ENCODE measurements at places on chromosomes 7 and 10.

DNA sequence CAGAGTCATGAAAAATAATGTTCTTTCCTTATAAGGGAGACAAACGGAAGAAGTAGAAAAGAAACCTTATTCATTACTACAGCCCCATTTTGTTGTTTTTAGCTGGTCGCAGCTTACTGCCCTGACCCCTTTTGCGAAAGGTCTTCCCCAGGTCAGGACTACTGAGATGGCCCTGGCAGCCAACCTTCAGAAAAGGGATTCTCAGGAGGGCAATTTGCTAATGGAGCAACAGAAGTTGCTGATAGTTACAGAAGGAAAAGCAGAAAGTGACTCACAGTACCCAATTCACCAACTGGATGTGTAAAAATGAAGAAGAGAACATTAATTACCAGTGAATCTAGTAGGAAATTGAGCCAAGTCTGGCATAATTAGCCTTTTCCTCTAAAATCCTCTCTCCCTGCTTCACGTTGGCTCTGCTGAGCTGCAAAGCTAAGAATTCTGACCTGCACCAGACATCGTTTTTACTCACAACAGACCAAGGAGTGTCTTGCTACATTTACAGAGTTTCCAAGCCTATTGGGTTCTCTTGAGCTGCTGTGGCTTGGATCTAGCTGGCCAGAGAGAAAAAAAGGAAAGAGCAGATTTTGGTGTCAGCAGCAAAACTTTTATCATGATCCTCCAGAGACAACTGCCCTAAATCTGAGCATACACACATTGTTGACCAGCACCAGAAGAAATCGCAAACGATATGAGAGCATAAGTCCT, 499.9 kb upstream of the FZD8 start:
- DNase-seq = no peak

- no peak for DNase-seq
Observed at GRCh38 chr7:133664528-133664927, 411.6 kb downstream of the EXOC4 start.

- DNase-seq = no peak
Observed at GRCh38 chr7:142787783-142788182, 17.0 kb downstream of the PRSS2 start.

GRCh38 chr10:46220872-46221538, 65.8 kb upstream of the ANTXRL start:
- peak; percentile 3 for DNase-seq

DNA sequence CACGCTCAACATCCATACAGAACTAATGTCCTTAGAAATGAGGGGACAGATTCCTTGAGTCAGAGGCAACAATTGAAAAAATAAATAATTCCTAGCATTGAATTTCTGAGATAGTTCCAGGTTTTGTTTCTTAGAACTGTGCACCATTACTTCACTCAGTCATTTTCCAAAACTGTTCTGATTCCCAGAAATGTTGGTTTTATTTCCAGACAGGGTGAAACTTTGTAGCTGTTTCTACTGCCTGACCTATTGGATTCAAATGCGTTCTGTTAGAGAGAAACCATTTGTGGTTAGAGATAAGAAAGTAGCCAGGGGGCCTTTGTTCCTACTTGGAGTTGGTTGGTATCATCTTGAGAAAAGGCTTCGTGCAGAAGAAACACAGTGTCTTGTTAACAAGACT, 8.1 kb upstream of the DEPP1 start:
- no peak for DNase-seq

DNA sequence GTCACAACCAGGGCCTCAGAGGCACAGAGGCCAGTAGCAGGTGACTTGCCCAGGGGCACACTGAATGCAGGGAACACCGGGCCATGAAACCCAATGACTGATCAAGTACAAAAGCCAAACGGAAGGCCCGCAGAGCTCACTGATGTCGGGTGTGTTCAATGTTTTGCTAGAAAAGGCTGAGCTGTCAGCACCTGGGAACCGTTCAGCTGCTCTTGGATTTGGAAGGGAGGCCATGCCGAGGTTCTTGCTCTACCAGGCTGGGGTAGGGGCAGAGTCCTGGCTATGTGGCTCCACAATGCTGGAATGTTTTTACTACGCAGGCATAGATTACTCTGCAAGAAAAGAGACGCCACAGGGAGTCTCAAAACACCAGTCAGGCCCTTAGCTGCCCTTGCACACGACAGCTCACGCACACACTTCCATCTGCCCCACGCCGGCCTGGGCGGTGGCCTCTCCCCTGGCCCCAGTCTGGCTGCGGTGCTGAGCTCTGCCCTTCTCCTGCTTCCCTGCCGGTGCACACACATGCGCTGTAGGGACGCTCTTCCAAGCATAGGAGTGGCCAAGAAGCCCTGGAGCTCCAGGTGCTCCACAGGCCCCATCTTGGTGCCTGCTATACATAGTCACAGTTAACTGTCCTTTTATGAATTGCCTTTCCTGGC, 79.9 kb downstream of the ZRANB1 start:
- no peak for DNase-seq

- peak; percentile 89 for DNase-seq
Observed at GRCh38 chr7:100130608-100131453, 4.1 kb downstream of the MBLAC1 start.
